ENCODE measurements at places on chromosomes 16 and 17. TPM values are rescaled to one million over a fixed set of nuclear protein-coding genes. Genes with fewer than 3 reads are reported as not detected.

Gene LPCAT2
- 18.9 TPM for total RNA-seq

Gene SDK2
- total RNA-seq = under 0.01 TPM

Gene MRPL27
- 58.3 TPM for total RNA-seq

Gene HAP1
- not detected for total RNA-seq

Gene PDK2
- total RNA-seq = 25.9 TPM

Gene SLC13A2
- not detected for total RNA-seq

Gene RNU2-1
- not detected for total RNA-seq

Gene FOXC2
- total RNA-seq = 3.4 TPM

Gene ADAD2
- total RNA-seq = not detected

Gene CACNB1
- 6.2 TPM for total RNA-seq

Gene LDHD
- total RNA-seq = 0.31 TPM

Gene ITGAX
- total RNA-seq = 0.26 TPM

Gene CES5A
- total RNA-seq = not detected

Gene PIMREG
- 17.6 TPM for total RNA-seq

Gene KLHL10
- total RNA-seq = not detected

Gene CMTM2
- not detected for total RNA-seq

Gene KRTAP1-1
- not detected for total RNA-seq

Gene ACSM5
- 0.26 TPM for total RNA-seq

Gene PABPN1L
- total RNA-seq = not detected

Gene PDE6G
- not detected for total RNA-seq

Gene NAGS
- total RNA-seq = 0.93 TPM

Gene NOD2
- total RNA-seq = 0.06 TPM

Gene TPSG1
- total RNA-seq = not detected

Gene GSG1L
- total RNA-seq = not detected

Gene REXO5
- total RNA-seq = 10.8 TPM

Gene EIF3CL
- 72.8 TPM for total RNA-seq

Gene RUNDC3A
- total RNA-seq = 0.13 TPM

Gene C17orf50
- total RNA-seq = not detected

Gene ABCA9
- total RNA-seq = 76.4 TPM

Gene SLC22A31
- total RNA-seq = 0.25 TPM

Gene PITPNM3
- 2.5 TPM for total RNA-seq

Gene INCA1
- 0.25 TPM for total RNA-seq

Gene SLC35G6
- not detected for total RNA-seq

Gene ADPRM
- total RNA-seq = 14.8 TPM

Gene KRT222
- total RNA-seq = not detected

Gene MBTPS1
- 121 TPM for total RNA-seq

Gene SLC47A1
- 3.4 TPM for total RNA-seq

Gene FA2H
- not detected for total RNA-seq

Gene NLRC3
- total RNA-seq = 0.06 TPM

Gene DHRS7C
- total RNA-seq = not detected

Gene VWA3A
- total RNA-seq = not detected

Gene DLX3
- total RNA-seq = 0.26 TPM

Gene PLCG2
- 0.40 TPM for total RNA-seq

Gene PYDC1
- total RNA-seq = not detected

Gene KCNJ18
- not detected for total RNA-seq

Gene CRYBA1
- not detected for total RNA-seq

Gene SF3B3
- 84.0 TPM for total RNA-seq

Gene BAHCC1
- 5.7 TPM for total RNA-seq

Gene TAT
- total RNA-seq = not detected

Gene SPATA22
- not detected for total RNA-seq

Measured in aortic smooth muscle cell (primary cell).